Stimulated activated CD4-positive, alpha-beta T cell treated with anti-CD3 and anti-CD28 coated beads, Interleukin-4, amount 100 ng/mL, for 1 hour (primary cell): ENCODE measurements at places on chromosomes 12 and 14.

DNA sequence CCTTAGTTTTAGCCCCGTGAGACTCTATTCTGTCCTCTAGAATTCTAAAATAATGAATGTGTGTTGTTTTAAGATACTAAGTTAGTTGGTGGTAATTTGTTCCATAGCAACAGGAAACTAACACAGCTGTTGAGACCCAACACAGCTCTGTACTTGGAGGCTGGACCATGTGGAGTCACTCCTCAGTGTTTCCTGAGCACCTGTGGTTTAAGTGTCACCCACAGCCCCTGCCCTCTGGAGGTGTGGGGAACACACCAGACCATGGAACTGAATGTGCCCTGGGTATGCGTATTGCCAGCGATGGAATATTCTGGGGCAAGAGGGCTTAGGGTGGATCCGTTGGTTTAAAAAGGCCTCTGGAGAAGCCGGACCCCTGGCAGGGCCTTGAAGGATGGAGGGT is 16.6 kb upstream of the GPR68 start:
- DNase-seq = no peak

DNA sequence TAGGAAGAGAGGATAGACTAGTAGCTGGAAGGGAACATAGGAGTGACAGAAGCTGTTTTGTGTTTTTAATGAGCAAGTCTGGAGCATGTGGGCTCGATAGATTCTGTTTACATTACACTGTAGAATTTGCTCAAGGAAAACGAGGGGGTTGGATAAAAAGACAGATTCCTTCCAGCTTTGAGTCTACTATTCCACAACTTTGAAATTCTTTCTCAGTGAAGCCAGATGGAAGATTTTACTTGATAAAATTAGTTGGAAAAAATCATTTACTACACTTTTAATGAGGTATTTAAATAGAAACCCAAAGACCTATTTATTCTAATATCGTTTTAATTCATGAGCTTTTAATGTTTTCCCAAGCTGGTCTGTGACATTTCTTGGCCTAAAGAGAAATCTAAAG is 19.5 kb upstream of the EPS8 start:
- DNase-seq = no peak

- DNase-seq = no peak
These were observed 234.3 kb downstream of the DACT1 start for GRCh38 chr14:58872061-58872460.

GRCh38 chr14:63899953-63900352 is 47.1 kb downstream of the SYNE2 start:
- no peak for DNase-seq

DNA sequence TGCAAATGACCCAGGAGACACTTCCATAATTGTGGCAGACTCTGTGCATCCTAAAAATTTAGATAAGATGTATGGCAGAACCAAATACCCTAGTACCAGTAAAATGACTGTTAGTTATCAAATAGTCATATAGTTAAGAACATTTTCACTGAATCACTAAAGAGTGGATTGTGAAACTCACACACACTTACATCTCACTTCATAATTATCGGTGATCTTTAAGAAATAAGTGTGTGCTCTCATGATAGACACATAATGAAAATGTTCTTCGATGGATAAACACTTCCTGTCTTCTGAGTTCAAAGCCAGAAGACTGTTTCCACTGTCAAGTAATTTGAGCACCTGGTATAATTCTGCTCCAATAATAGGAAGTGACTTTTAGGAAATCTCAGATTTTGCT is 19.1 kb upstream of the KLRB1 start:
- DNase-seq = no peak

GRCh38 chr14:40053416-40053815 is 621.2 kb upstream of the FBXO33 start:
- DNase-seq = no peak

DNA sequence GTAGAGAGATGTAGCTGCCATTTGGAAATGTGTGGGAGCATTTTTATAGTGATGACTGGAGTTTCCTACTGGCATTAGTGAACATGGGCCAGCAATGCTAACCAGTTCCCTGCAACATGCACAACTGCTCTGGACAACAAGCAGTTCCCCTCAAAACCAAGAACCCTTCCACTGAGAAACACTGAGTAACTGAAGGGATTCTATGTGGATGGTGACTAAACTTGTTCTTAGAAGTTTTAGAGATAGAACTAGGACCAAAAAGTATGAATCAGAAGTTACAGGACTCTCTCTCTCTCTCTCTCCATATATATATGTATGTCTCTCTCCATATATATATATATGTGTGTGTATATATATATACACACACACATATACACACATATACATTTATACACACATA is 7.9 kb downstream of the SERPINA10 start:
- no peak for DNase-seq

- DNase-seq = no peak
These were observed 4.9 kb upstream of the MAX start for GRCh38 chr14:65107200-65107599.

- no peak for DNase-seq
These were observed 143.8 kb upstream of the SLC38A2 start for GRCh38 chr12:46516238-46516932.

GRCh38 chr12:87439990-87440827 is 589.0 kb downstream of the C12orf50 start:
- no peak for DNase-seq

GRCh38 chr14:52029881-52030280 is 39.0 kb downstream of the NID2 start:
- DNase-seq = no peak

GRCh38 chr14:33693237-33693636 is 257.6 kb downstream of the EGLN3 start:
- no peak for DNase-seq

DNA sequence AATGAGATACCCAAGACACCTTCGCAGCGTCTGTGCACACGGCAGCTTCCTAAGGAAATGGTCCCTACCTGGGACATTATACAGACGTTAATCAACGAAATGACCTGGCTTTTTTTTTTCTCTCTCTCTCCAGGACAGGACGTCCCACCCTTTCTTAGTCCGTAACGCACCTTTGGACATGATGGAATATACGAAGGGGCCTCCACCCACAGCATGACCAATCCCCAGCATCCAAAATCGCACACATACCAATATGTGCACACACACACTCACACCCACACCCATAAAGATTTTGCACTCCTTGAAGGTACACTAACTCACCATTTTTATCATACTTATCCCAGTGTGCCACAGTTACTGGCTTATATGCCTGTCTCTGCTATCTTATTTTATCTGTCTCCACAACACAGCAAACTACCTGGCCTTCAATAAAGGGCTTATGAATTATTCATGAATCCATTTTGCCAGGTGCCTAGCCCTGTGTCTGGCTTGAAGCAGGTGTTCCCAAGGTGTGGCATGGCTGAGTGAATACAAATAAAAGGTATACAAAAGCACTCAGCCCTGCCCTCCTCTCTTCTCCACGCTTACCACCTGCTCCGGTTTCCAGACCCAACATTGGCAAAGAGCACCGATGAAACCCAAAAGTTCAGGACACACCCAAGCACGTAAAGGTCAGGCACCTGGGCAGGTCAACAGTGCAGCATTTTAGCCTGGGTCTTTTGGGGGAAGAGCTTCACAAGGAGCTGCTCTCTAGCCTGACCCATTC is 2.2 kb downstream of the SCNN1A start:
- DNase-seq = no peak

GRCh38 chr12:110796952-110797351 is 49.8 kb upstream of the CCDC63 start:
- no peak for DNase-seq

DNA sequence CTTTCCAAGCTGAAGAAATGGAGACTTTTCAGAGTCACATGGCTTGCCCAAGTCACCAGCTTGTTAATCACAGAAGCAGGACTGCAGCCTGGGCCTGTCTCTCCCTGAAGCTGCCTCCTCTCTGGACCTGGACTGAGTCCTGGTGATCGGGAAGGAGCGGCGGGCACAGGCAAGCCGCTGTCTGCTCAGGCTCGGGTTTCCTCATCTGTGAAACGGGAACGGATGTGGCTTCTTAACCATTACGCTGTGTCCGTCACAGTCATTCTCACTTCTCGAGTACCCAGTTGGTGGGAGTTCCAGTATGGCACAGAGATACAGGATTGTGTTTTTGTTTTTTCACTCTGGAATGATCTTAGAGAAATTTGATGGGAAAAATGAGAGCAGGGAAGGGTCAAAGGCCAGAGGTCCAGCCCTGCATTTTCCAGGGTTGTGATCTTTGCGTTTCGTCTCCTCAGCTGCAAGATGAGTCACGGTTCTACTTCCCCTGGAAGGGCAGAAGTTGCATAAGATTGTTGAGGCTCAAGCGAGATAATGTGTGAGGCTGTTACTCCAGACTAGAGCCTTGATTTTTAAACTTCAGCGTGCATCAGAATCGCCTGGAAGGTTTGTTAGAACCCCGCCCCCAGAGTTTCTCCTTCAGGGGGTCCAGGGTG is 7.6 kb upstream of the LRTM2 start:
- no peak for DNase-seq

- DNase-seq = no peak
These were observed 170.0 kb downstream of the CCDC91 start for GRCh38 chr12:28360253-28360652.

DNA sequence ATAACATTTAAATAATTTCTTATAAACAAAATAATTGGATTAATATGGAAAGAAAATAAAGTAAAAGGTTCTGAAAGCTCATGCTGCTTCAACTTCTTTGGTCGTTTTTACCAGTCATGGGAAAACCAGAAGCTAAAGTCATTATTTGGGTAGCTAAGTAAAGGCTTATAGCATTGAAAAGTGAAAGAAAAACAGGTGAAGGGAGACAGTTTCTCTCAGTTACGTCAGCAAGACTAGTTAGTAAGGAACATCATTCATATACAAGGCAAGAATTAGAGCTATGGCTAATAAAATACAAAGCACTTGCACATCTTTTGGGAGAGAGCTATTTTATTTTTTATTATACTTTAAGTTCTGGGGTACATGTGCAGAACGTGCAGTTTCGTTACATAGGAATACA is 170.3 kb upstream of the SYT10 start:
- no peak for DNase-seq

GRCh38 chr12:23039834-23040233 is 414.9 kb downstream of the ETNK1 start:
- DNase-seq = no peak

- no peak for DNase-seq
These were observed 113.8 kb downstream of the KCNK10 start for GRCh38 chr14:88209273-88209672.

DNA sequence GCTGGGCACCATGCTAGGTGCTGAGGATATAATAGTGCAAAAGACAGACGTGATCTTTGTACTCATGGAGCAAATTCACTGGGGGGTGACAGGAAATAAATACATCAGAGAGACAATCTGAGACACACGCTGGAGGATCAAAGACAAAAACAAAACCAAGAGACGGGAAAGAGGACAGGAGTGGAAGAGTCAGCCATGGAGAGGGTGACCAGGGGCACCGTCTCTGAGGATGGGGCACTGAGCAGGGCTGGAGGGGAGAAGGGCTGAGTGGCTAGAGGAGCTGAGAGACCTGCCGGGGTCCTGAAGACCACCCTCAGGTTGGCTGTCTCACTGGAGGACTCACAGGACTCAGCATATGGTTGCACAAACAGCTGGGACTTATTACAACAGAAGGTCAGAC is 81.9 kb downstream of the TMEM132D start:
- no peak for DNase-seq

DNA sequence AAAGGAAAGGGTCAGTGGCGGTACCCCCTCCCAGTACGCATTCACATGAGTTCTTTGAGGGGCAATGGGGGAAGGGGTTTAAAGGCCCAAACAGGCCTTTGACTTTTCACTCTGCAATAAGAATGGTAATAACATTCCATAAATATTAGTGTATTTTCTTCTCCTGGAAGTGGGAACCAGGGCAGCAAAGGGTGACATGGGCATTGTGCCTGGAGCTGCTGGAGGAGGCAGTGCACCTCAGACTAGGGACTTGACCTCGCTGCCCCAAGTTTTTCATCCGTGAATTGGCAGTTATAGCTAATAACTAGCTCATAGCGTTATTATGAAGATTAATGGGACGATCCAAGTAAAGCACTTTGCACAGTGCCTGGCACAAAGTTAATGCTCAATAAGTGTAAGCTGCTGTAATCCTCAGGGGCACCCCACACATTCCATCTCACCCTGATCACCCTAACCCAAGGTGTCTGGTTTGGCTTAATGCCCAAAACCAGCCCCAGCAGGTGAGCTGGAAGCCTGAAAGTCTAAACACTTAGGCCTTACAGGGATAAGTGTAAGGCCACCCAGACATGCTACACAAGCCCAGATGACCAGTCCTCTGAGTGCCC is 2.8 kb upstream of the KCNH3 start:
- no peak for DNase-seq

DNA sequence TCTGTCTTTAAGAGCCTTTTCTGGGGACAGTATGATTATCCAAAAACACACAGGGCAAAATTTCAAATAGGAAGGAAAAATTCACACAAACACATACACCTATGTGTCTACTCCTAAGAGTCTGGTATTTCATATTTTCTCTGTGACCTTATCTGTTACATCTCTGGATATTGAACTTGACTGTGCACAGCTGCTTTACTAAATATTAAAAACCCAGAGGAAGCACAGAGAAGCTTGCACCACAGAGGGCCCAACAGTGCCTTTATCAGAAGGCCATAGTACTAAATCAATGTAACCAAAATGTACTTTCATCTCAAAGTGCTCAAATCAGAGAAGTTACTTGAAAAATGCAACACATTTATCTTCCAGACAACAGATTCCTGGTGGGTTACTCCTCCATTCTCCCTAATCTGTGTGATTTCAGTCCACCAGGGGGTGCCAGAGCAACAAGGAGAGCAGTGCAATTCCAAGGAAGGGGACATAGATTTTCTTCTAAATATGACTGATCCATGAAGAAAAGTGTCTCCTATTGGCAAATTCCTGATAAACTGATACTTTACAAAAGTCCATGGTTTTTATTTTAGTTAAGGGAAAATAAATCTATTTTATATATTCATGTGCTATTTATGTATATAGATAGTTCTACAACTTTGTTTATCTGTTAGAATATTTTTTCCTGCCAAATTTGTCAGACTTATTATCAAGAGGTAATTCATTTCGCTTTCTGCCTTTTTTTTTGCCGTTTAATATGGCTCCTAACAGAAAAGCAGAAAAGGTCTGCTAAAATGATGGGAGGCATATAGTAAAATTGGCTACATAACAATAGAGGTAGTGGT is 617.6 kb downstream of the LRFN5 start:
- DNase-seq = peak; percentile 6
